Stimulated activated CD4-positive, alpha-beta T cell treated with anti-CD3 and anti-CD28 coated beads, Interleukin-1b, Interleukin-23, amount 100 ng/mL, for 1 hour (primary cell): ENCODE measurements at places on chromosomes 7 and 10.

DNA sequence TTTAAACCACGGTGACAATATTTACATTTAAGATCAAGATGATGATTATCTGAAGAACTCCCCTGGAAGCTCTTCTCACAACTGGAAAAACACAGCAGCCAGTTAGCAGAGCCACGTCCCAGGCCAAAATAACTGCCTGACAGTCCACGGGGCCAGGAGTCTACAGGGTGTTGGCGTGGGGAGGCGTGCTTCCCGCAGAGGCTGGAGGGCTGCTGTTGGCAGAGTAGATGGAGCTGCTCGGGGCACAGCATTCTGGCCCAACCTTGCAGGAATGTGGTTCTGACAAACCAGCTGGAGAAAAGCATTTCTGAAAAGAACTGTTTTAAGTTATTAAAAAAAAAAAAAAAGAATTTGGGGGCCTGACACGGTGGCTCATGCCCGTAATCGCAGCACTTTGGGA lies 177.9 kb downstream of the EBF3 start:
- no peak for DNase-seq

GRCh38 chr10:59623133-59624121 lies 86.2 kb downstream of the SLC16A9 start:
- no peak for DNase-seq

- DNase-seq: no peak
Observed at GRCh38 chr10:43854007-43854406, 205.3 kb upstream of the ZNF32 start.

- DNase-seq: no peak
Observed at GRCh38 chr7:88566162-88566729, 193.3 kb upstream of the ZNF804B start.

DNA sequence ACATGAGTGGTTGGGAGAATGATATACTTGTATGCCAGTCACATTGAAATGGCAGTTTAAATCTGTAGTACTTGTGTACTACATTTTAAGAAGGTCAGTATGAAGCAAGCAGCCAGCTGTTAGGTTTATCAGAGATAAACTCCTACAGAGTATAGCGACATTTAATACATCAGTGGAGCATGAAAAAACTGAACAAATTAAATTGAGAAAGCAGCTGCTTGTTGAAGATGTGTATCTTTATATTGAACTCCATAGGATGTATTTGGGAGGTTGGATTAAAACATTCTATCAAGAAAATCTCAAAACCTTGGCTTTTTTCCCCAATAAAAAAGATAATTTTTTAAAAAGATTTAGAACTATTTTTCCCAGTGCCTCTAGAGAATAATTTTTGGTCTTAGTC lies 47.8 kb downstream of the PHF14 start:
- DNase-seq: no peak

GRCh38 chr7:142418326-142418725 lies 160.5 kb upstream of the PRSS58 start:
- DNase-seq: no peak

DNA sequence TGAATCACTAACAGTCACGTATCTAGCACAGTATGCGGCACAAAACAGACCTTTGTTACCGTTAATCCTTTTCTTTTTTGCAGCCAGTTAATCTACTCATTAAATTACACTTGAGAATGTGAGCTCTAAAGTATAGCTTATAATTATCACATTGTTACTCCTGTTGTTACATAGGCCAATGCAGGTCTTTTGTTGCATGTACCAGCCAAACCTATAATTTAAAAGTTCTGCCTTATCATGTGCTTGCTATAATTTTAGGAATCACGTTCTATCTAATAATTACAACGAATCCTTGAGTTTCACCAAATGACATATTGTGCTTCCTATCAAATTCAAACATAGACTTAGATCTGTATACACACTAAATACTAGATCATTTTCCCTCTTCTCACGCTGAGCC lies 245.1 kb downstream of the DGKI start:
- DNase-seq: no peak

GRCh38 chr10:127254276-127254675 lies 57.9 kb upstream of the INSYN2A start:
- DNase-seq: no peak

GRCh38 chr7:136489808-136490207 lies 378.6 kb upstream of the CHRM2 start:
- DNase-seq: no peak

GRCh38 chr7:97119747-97120146 lies 2.2 kb downstream of the SDHAF3 start:
- DNase-seq: no peak

- DNase-seq: no peak
Observed at GRCh38 chr7:23333671-23334246, 34.6 kb downstream of the MALSU1 start.

DNA sequence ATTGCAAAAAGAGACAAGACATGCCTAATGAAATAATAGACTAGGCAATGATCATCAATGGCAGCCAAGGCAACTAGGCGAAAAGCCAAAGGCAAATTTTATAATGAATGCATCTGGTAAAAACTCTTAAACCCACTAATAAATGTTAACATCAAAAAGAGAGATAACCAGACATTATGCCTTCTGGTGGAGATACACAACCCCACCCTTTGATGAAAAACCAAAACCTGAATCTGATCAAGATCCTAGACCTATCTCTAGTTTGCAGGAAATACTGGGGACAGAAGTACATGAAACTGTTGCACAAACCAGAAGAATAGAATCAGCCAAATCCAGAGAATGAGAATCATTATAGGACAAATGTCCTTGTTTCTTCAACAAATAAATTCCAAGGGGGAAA lies 22.0 kb upstream of the GSAP start:
- no peak for DNase-seq

- no peak for DNase-seq
Observed at GRCh38 chr7:105524840-105525239, 2.8 kb upstream of the PUS7 start.

DNA sequence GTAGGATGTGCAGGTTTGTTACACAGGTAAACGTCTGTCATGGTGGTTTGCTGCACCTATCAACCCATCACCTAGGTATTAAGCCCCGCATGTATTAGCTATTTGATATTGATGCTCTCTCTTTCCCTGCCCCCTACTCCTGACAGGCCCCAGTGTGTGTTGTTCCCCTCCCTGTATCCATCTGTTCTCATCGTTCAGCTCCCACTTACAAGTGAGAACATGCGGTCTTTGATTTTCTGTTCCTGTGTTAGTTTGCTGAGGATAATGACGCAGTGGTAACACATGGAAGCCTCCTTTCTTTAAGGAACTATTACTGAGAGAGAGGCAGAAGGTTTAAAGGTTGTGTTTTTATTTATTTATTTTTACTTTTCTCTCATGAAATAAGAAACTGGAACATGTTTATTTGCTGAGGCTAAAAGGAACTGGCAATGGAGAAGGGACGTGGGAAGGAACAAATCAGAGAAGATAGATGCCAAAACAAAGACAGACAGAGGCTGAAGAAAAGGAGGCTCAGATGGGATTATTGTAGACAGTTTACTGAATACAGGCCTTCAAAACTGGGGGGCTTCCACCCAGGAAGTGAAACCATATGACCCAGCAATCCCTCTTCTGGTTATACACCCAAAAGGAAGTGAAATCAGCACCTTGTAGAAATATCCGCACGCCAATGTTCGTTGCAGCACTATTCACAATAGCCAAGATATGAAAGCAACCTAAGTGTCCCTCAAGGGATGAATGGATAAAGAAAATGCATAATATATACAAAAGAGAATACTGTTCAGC lies 556.3 kb downstream of the GRM8 start:
- DNase-seq: no peak

DNA sequence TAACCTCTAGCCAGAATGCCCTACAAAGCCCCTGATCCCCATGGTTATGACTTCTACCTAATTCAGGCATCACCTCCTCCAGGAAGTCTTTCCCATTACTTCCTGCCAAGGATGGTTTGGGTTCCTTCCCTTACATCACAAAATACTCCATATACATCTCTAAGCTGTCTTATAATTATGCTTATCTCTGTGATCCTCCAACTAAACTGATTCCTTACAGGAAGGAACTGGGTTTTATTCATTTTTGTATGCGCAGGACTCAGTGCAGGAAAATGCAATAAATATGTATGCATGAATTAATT lies 41.3 kb downstream of the PIP4K2A start:
- no peak for DNase-seq

- DNase-seq: no peak
Observed at GRCh38 chr10:8338177-8338766, 283.8 kb downstream of the GATA3 start.

GRCh38 chr10:34889004-34889869 lies 74.1 kb upstream of the PARD3 start:
- DNase-seq: no peak

- no peak for DNase-seq
Observed at GRCh38 chr7:16027396-16027795, 340.9 kb upstream of the MEOX2 start.

DNA sequence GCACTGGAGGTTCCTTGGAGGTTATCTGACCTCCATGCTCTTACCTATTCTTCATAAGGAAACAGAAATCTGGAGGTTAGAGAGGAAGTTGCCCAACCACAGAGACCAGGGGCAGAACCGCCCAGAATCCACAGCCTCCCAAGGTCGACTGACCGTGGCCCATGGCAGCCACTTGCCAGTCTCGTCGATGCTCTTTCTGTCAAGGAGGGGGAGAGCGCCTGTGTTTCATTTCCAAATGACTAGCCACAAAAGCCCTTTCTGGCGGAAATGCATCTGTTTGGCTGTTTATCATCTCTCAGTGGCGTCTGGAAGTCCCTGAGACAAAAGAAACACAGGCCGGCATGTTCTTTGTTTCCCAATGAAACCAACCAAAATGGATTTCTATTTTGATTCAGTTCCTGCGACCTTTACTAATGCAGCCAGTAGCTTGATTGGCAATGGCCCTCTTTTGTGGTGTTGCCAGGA lies 2.9 kb downstream of the RAMP3 start:
- DNase-seq: no peak

GRCh38 chr7:82605247-82605864 lies 161.8 kb upstream of the CACNA2D1 start:
- no peak for DNase-seq

DNA sequence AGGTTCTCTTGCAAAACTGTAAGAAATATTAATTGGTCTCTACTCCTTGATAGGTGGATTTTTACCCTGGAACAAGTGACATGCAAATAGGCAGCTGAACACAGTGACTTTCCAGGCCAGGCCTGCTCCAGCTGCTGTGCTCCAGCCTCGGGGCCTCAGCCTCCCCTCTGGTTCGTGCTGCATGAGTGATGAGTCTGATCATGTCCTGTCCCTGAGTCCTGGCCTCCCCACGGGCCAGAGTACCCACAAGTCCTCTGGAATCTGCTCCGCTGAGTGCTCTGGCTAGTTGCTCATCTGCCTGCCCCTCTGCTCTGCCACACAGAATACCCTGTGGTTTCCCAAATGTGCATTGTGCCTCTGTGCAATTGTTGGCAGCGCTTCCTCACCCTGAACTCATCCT lies 80.1 kb upstream of the PDZD8 start:
- DNase-seq: no peak

GRCh38 chr7:120876922-120877321 lies 19.0 kb upstream of the TSPAN12 start:
- no peak for DNase-seq

DNA sequence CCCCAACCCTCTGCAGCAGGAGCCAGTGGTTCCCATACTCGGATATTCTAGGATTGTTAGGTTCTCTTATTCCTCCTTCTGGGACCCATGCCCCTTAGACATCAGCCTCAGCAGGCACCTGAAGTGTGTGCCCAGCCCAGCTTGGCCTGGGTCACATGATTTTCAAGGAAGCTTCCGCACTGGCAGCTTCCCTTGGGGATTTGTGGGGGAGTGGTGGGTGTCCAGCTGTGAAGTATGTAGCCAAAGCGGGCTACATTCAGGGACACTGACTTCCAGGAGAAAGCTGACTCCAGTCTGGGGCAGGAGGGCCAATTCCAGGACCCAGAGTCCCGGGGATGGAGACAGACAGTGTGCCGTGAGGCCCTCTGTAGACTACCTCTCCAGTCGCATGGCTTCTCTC lies 1.3 kb downstream of the LDB1 start:
- no peak for DNase-seq

GRCh38 chr7:28976022-28976421 lies 17.9 kb upstream of the TRIL start:
- DNase-seq: no peak

DNA sequence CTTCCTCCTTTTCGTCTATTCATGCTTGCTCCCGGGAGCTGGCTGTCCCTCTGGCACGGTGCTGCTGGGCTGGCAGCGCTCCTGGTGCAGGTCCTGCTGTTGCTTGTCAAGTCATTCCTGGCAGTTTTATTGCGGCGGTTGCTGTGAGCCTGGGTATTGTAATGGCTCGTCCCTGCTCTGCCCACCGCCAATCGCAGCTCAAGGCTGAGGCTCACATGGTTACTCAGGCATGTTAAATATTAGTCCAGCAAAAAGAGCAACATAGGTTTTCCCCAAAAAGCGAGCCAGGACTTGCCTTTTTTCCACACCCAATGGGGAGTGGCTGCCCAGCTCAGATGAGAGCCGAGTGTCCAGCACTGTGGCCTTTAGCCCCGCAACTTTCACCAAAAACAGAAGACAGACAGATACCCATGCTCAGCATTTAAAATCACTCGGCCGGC lies 492.9 kb upstream of the FOXK1 start:
- DNase-seq: no peak

DNA sequence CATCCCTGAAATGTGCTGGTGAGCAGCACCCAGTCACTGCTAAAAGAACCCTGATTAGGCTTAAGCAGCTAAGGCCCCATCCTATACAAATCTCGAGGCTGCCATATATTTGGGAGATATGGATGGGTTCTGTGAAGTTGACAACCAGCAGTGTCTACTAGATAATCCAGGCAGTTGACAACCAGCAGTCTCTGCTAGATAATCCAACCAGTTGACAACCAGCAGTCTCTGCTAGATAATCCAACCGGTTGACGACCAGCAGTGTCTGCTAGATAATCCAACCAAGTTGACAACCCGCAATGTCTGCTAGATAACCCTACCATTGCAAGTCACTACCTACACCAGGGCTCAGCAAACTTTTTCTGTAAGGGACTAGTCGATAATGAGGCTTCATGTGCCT lies 58.3 kb upstream of the KDM7A start:
- DNase-seq: no peak

GRCh38 chr7:79211724-79212123 lies 241.7 kb downstream of the MAGI2 start:
- DNase-seq: no peak

DNA sequence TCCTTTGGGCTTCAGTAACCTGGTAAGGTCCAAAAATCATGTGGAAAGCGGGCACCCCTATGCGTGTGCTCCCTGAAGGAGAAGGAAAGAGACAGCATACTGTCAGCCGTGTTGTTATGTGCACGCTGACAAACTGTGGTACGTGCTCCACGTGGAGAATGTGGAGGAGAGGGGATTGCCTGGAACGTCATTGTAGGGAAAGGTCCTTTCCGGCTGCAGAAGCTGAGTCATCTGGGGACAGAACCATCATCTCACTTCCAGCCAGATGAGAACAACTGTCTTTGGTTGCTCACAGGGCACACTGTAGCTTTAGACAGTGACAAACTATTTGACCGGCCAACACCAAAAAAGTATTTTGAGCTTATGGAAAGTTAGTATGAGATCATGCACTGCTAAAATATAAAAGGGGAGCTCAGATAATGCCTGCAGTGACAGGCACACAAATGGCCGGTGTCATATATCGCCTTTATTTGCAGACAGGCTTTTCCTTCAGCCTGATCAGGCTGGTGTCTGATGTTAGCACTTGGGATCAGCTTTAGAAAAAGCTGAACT lies 38.8 kb upstream of the GRB10 start:
- no peak for DNase-seq

GRCh38 chr7:93226310-93226709 lies at the start of gene HEPACAM2:
Gene HEPACAM2 (minus strand): TSS chr7:93226469.
- no peak for DNase-seq

GRCh38 chr7:121416533-121416932 lies 20.4 kb upstream of the FAM3C start:
- no peak for DNase-seq
